Stimulated activated CD4-positive, alpha-beta T cell treated with anti-CD3 and anti-CD28 coated beads, Interleukin-1b, Interleukin-23, amount 100 ng/mL, for 1 hour (primary cell): ENCODE measurements at places on chromosomes 7 and 10.

DNA sequence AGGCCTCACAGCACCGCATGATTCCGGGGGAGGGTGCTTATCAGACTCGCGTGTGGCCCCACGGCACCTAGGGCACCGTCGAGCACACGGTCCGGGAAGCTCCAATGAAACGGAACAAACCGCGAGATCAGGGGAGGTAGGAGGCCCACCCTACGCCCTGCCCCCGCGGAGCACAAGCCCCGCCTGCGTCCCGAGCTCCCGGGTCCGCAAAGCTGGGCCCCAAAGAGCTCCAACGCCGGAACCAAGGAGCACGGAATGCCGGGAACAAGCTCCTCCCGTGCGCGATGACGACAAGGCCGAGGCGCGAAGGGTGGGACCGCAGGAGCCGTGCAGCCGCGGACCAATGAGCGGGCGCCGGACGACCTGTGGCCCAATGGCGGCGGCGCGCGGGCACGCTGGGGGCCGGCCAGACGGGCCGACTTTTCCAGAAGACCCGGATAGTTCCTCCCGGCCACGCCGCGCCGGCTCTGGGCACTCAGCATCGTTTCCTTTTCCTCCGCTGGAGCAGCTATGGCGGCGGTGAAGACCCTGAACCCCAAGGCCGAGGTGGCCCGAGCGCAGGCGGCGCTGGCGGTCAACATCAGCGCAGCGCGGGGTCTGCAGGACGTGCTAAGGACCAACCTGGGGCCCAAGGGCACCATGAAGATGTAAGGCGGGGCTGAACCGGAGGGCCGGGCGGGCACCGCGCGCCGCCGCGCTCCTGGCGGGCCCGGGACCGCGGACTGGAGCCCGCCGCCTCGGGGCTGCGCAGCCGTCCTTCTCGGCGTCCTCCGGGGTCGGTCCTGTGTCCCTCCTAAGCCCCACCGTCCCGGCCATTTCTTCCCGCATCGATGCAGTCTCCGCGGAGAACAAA lies at the start of the genes CCT6A and PSPH:
TSS of gene CCT6A (plus strand) at position 427 of the 853 bp plus-strand sequence. CDS start at position 511, 84 bp downstream.
TSS of gene PSPH (minus strand) at position 106 of the 853 bp plus-strand sequence. CDS start 30,232 bp downstream, outside the sequence.
- peak; percentile 79 for DNase-seq

GRCh38 chr7:116990056-116990455 lies 36.8 kb downstream of the ST7 start:
- DNase-seq, result no peak

GRCh38 chr7:139681463-139681755 lies 96.4 kb downstream of the HIPK2 start:
- no peak for DNase-seq

- DNase-seq, result no peak
Observed at GRCh38 chr7:22154143-22154529, 202.8 kb downstream of the RAPGEF5 start.

DNA sequence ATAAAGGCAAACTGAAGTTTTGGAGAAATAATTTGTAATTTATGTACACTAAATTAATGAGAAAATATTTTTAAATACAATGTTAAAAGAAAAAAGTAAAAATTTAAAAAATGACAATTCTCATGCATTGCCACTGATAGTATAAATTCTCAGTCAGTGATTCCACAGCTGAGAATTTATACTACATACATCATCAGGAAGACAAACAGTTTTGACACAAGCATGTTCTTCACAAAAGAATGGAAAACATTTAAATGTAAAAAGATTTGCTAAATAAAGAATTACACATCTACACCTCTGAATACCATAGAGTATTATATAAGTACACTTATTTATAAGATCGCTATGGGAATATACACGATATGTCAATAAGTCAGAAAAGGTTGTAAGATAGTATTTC lies 101.1 kb upstream of the LAMB4 start:
- no peak for DNase-seq

DNA sequence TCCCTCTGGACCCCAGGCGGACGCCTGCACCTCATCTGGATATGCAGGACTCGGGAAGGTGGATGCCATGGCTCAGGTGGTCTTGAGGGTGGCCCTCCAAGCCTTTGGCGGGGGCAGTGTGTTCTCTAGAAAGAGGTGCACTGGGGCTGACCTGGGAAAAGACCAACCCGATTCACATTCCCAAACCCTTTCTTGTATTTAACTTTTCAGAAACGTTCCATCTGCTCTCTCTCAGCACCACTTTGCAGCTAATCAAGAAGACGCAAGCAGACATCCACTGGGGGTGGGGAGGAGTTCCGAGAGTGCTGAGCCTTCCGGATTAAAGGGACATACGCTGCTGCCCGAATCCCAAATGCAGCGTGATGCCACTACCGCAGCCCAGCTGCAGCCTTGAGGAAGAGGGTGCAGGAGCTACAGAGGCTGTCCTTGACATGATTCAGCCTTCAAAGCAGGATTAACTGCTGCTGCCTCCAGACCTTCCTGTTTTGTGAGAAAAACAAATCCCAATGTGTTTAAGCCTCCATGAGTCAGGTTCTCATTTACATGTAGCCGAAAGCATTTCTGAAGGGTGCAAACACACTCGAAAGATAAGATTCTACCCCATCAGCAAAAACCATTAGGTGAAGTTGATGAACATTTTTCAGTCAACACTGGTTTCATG lies 39.9 kb downstream of the RBM17 start:
- DNase-seq, result no peak

- no peak for DNase-seq
Observed at GRCh38 chr7:148815612-148816011, 68.5 kb downstream of the EZH2 start.

DNA sequence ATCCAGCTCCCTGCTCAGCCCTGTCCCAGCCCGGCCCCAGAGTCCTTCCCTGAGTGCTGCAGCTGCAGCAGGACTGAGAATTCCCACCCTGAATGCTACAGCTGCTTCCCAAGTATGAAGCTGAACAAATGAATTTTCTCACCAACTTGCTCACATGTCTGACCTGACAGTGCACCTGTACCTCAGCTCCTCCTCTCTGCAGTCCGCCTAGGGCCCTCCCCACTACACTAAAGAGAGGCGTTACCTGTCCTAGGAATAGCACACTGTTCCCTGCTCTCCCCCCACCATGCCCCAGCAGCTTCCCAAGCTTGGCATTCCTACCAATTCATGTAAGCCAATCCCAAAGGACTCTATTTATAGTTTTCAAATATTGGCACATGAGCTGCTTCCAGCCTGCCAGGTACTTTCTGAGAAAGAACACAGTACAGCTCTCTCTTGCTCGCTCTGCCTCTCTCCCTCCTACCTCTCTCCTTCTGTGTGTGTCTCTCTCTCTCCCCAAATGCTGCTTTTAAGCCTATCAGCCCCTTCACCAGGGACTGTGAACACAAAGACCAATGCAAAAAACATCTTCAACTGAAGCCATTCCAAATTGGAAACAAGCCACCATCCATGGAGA lies 400.1 kb downstream of the TNS3 start:
- DNase-seq, result no peak

DNA sequence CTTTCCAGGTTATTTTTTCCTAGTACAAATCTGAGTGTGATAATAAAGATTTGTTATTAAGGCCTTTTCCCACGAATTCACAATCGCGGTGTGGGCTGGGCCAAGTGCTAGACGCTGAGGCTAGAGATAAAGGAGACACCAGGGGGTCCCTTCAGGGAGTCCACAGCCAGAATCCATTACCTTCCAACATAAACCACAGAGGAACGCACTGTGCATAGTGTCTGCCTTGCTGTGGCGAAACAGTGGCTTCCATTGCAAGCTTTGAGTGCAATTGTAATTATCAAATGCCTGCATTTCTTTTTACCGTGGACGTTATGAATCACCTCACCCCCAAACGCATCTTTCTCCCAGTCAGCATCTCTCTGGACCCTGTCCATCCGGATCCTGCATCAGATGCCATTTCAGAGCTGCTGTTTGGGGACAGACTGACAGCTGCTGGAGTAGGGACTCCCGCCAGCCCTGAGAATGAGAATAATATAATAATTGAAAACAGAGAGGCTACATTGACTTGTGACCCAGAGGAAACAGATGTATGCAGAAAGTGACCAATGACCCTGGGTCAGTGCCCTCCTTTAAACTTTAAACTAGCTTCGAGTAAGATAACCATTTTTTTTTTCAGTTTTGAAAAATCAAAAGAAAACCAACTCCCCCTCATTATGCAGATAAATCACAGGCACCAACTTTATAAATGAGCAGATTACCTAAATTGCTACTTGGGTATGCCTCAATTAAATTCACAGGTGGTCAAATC lies 456.2 kb upstream of the NRP1 start:
- no peak for DNase-seq

GRCh38 chr7:27921081-27921836 lies 181.3 kb downstream of the TAX1BP1 start:
- no peak for DNase-seq

- no peak for DNase-seq
Observed at GRCh38 chr10:124975977-124976514, 34.1 kb downstream of the ZRANB1 start.

- no peak for DNase-seq
Observed at GRCh38 chr10:29317027-29317420, 28.2 kb downstream of the LYZL1 start.

GRCh38 chr7:124031406-124031805 lies 1.5 kb downstream of the TMEM229A start:
- DNase-seq, result no peak

GRCh38 chr7:123612024-123612423 lies 10.4 kb downstream of the ASB15 start:
- DNase-seq, result no peak

GRCh38 chr10:115117301-115117700 lies 24.1 kb downstream of the ATRNL1 start:
- no peak for DNase-seq

- DNase-seq, result no peak
Observed at GRCh38 chr10:73169320-73169719, 1.4 kb downstream of the FAM149B1 start.

DNA sequence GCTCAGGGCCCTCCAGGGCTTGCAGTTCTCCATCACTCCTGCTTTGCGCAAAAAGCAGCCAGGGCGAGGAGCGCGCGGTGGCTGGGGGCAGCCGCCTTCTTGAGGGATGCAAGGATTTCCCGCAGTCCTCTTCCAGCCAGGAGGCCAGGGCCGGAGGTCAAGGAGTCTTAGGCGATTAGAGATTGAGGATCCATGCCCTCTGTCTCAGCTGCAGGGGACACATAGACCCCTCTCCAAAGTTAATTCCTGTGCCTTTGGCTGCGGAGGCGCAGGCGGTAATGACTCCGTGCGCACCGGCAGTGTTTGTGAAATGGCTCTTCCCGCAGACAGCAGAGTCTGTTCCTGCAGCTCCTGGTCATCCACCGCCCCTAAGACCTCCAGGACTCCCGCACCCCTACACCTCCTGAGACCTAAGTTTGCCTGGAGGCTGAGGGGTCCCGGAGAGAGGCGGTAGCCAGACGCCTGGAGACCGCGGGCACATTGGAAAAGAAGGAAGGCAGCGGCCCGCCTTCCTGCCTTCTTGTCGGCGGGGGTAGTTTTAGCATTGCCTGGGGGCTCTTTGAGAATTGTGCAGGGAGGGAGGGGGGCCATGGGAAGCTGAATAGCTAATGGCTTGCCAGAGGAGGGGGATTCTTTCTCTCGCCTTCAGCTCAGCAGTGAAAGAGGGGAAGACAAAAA lies 3.3 kb upstream of the NEUROG3 start:
- DNase-seq, result no peak

- DNase-seq, result no peak
Observed at GRCh38 chr10:90306187-90306586, 551.7 kb downstream of the HTR7 start.
